ENCODE measurements at places on chromosomes 12 and 14.

DNA sequence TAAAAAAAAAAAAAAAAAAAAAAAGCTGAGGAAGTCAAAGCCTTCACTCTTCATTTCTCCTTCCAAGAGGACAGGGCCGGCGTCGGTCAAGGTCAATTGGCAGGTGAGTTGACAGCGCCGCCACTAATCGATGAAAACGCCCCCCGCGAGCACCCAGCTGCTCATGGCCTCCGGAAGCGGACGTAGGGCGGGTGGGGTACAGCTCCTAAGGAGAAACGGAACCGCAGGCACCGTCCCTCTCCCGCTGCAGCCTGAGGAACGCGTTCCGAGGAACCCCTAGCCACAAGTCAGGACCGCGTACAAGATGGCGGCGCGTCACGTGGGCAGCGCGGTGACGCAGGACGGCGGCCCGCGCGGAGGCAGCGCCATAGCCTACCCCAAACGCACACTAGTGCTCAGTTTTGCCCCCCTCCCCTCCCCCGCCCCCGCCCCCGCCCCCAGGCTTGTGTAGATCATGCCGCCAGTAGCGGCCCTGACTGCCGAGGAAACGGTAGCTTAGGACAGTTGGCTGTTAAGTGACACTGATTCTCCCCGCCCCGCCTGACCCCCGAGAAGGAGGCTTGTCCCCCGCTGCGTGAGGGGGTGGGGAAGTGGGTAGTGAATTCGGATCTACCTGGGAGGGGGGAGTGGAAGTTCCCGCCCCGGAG, at the start of gene ATF1:
ATF1 (plus strand) TSS at position 463 of the 647 bp plus-strand sequence. CDS start 16,045 bp downstream, outside the sequence.
- DNase-seq = peak; percentile 87

DNA sequence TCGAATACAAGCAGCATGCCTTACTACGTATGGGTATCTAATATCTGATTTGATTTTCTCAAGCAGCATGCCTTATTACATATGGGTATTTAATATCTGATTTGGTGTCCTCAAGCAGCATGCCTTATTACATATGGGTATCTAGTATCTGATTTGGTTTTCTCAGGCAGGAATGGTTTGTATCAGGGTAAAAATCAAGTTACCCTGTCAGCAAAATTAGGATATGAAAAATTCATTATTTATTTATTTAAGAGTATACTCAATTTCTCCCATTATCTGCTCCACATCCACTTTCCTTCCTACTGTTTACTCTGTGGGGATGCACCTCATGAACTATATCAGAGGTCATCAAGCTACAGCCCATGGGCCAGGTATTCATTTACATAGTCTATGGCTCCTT, 21.9 kb downstream of the ZNF891 start:
- no peak for DNase-seq

GRCh38 chr12:117494833-117495655, 133.6 kb upstream of the NOS1 start:
- DNase-seq = peak; percentile 85

DNA sequence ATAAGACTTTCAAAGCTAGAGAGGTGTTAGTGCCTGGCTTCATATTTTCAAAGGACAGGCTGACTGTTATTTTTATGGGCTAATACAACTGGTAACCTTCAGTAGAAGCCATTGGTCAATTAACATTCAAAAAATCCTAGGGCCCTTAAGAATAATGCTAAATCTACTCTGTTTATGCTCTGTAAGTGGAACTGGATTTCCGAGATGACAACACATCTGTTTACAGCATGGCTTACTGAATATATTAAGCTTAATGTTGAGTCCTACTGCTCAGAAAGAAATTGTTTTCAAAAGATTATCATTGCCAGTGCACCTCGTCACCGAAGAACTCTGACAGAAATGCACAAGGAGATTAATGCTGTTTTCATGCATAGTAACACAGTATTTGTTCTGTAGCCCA, 239.9 kb downstream of the TMTC2 start:
- DNase-seq = no peak

GRCh38 chr12:68789144-68789878, 18.7 kb upstream of the MDM2 start:
- DNase-seq = no peak

- DNase-seq = no peak
Measured at GRCh38 chr14:24692382-24693352, 58.7 kb upstream of the GZMB start.

GRCh38 chr12:92151916-92152315, 6.3 kb upstream of the BTG1 start:
- no peak for DNase-seq

GRCh38 chr14:20681348-20682126, 2.8 kb upstream of the RNASE4 start:
- DNase-seq = peak; percentile 95

- no peak for DNase-seq
Measured at GRCh38 chr14:91352053-91352452, 65.6 kb downstream of the CCDC88C start.

DNA sequence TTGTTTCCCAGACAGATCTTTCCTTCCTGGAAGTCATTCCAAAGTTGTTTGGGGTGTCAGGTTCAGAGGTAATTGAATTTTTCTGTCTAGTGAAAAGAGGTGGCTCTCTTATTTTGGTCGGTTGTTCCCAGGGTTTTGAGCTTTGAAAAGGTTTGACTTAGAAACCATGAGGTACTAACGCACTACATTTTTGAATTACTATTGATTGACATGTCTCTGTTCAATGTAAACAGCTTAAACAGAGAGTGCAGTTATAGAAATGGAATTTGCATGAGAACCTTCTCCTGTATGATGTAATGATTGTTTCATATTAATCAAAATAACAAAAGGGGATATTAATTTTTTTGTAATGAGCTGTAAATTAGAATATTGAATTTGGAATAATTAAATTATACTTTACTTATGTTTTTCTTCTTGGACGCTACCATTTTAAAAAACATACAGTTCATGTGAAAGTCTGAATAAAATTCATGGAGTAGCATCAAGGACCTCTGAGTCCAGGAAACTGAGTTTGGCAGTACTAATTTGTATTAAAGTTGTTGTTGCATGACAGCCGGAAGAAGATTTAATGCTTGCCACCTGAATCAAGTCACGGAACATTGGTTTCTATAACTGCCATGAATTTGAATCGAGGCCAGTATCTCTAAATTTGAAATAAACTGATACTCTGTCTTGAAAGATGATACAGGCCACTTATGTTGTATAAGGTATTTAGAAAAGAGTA, 41.7 kb downstream of the NPAS3 start:
- no peak for DNase-seq

DNA sequence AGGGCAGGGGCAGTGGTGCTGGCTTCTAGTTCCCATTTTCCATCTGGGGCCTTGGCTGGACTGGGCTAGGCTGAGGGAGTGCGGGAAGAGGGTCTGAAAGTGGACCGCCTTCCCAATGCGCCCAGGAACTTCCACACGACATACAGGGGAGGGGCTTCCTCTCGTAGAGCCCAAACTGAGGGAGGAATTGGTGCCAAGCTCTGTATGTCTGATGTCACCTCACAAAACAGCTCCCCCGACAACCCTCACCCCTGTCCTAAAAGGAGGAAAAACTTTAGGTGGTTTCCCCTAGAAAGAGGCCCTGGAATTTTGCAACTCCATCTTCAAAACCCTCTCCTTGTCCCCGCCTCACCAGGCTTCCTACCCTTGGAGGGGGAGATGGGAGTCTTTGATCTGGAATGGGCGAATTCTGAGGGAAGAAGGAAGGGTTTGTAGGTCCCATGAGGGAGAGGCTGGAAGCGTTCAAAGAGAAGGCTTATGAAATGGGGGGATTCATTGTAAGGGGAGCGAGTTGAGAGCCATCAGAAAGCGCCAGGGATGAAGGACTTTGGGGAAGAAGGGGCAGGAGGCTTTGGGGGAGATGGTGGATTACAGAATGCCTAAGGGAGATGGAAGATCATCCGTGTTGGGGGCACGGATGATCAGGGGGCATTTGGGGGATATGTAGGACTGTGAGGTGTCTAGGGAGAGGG, 844 bp downstream of the GLTP start:
- DNase-seq = no peak

DNA sequence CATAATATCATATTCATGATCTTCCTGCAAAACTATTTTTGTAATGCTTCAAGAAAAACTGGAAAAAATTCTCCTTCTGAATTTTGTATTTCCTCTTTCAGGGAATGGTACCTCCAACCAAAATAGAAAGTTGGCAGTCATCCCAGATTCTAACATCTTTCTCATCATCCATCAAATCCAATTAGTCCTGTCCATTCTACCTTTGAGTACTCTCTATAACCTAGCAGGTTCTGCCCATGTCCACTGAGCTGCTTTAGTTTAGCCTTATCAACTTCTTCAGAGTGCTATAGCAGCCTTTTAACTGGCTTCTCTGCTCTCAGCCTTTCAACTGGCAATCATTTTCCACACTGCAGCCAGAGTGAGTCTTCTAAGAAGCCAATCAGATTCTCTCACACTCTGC, 236.2 kb downstream of the AKAP6 start:
- peak; percentile 46 for DNase-seq

GRCh38 chr12:1593174-1594005, 991 bp downstream of the FBXL14 start:
- DNase-seq = no peak

DNA sequence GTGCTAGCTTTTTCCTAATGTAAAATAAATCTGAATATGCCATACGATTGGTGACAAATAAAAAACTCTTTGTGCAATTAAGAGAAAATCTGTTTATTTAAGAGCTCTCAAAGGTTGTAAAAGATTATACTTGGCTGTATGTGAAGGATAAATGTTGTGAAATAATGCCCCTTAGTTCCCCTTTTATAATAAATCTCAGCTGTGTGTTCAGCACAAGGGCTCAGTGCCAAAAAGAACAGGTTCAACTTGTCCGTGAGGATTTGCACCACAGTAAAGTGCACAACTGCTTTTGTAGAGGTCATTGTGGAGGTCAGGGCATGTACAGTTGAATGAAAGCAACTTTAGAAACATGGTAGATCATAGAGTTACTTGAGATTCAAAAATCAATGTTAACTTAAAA, 118.6 kb downstream of the TRMT5 start:
- DNase-seq = no peak

GRCh38 chr14:95885866-95886265, 9.2 kb downstream of the TUNAR start:
- DNase-seq = peak; percentile 56

- DNase-seq = no peak
Measured at GRCh38 chr14:22500954-22501726, 87.9 kb downstream of the DAD1 start.

DNA sequence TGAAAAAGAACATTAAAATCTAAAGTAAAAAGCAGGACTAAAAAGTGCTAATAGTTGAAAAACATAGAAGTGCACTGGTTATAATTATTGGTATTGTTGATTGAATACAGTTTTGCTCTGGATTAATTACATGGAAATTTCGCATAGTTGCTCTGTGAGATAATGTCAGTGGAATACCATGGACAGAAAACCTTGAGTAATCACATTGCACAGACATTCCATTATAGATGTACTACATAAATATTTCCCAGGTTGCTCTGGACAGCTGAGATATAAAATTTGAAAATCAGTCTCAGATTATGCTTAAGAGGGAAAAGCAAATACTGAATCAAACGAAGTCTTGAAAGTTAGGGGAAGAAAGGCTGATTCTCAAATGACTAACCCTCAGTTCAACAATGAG, 439.3 kb upstream of the FLRT2 start:
- DNase-seq = no peak

DNA sequence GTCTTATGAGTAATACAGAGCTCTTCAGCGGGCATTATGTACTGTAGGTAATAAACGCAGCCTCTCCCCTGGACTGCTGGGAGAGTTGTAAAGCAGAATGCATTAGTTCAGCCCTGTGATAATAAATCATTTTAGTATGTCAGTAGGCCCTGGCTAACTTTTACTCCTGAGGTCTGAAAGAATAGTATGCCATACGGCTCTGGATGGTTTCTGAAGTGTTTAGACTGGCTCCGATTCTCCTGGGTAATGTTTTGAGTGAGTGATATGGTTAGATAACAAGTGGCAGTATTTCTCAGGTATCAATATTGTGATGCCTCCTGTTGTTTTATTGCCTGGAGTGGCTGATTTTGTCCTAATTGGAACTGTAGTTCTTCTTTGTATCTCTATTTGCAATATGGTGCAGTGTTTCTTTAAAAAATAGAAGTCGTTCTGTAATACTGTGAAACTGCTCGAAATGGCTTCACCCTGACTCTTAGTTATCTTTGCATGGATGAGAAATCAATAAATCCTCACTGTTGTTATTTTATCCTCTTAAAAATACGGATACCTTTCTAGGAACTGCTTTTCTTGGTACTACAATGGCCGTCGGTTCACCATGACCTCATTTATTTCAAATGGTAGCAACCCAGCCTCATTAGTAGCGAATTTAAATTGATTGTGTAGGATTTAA, 100.2 kb downstream of the PDZRN4 start:
- DNase-seq = no peak

DNA sequence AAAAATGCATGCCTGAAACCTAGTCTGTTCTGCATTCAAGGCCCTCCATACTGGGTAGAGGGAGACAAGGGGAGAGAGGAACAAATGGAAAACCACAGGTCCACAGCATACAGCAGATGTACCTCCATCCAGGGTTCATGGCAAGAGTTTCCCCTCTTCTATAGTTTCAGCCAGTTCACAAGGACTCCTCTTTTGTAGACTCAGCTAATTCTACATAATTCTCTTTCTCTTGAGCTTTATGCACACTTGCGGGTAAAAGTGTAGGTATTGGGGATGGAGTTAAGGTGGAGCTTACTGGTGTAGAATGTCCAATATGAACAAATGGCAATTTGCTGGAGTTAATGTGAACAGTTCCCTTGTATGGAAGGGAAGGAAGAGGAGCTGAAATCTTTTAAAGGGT, 23.4 kb downstream of the G2E3 start:
- DNase-seq = no peak

DNA sequence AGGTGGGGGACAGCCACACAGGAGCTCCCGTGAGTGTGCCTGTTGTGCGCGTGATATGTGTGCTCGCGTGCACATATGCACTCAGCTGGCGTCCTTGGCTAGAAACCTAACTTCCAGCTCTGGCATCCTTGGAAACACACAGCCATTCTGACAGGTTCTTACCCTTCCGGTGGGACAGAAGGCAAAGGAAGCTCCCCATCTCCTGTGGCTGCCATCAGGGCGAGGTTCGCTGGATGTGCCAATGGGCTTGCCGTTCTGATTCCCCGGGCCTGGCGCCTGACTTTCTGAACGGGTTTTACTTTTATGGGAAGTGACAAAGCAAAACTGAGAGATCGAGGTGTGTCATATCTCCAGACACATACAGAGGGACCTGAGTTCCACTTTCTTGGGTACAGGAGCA, 124.7 kb downstream of the PAPOLA start:
- no peak for DNase-seq

DNA sequence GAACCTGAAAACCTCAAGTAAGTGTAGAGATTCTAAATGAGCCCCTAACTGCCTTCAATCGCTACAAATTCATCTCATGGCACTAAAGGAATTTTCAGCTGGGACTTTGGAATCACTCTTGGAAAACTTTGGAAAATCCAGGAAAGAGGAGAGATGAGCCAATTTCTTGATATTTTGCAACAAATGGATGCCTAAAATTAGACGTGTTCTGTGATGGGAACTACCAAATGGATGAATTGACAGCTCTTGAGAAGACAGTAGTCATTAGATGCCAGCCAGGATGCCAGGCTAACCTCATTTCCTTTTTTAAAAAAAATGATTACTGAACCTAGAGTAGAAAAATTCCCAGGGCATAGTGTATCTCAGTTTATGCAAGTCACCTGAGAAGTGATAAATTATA, 78.3 kb downstream of the NPAS3 start:
- no peak for DNase-seq
